Eye (tissue), 1 donor: ENCODE measurements at places on chromosomes 4 and X.

- DNase-seq = peak; percentile 1
Observed at GRCh38 chrX:31929366-31929765, 857.5 kb upstream of the FTHL17 start.

GRCh38 chr4:152929888-152930287, 6.2 kb upstream of the FHDC1 start:
- DNase-seq = no peak

GRCh38 chr4:98512918-98513317, 145.5 kb downstream of the TSPAN5 start:
- no peak for DNase-seq

DNA sequence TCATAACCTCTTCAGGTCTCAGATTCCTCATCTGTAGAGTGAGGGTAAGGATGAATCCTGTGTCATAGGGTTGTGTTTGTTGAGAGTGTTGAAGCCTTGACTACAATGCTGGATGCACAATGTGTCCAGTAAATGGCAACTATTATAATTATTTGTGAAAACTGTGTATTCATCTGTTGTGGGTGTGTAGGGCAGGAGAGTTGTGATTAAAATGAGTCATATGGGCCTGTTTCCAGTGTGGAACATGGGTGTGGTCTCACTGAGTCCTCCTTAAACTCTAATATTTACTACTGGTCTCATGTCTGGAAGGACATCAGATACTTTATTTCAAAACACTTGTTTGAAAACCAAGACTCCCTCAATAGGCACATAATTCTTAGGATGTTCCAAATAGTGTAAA, 208.5 kb upstream of the CASK start:
- DNase-seq = no peak

GRCh38 chrX:37488323-37488722, 83.1 kb upstream of the LANCL3 start:
- DNase-seq = no peak

DNA sequence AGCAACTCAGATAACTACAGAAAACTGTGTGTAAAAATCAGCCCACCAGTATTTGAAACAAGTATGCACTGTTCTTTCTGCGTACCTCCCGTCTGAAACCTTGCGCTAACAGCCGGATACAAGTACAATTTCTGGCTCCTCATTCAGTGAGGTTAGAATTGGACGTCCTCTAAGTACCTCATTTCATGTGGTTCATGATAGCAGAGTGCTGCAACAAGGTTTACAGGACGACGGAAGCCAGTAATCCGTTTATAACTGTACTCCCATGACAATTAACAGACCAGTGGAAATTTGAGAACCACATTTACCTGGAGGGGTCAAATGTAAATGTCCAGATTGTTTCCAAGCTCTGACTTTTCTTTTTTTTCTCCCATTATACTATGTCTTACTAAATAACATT, 52.9 kb upstream of the TENM3 start:
- DNase-seq = no peak

GRCh38 chr4:139658185-139658584, 7.4 kb upstream of the MGST2 start:
- no peak for DNase-seq

DNA sequence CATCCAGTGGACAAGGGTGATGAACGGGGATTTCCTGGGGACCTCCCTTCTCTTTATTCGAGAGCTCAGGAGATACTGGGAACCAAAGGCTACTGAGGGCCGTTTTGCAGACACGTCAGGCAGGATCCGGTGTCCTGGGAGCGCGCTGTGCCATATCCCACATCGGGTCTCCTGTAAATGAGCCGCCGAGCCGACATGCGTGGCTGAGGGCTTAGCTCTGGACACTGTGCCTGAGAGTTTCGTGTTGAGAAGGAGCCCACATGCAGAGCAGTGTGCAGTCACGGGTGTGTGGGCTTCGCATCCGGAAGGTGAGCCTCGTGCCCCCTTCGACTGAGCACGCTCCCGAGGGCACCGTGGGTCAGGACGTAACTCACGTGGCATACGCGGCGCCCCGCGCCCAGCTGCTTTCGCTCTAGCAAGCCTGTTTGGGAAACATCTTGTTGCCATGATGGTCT, 28.5 kb upstream of the HGFAC start:
- no peak for DNase-seq

DNA sequence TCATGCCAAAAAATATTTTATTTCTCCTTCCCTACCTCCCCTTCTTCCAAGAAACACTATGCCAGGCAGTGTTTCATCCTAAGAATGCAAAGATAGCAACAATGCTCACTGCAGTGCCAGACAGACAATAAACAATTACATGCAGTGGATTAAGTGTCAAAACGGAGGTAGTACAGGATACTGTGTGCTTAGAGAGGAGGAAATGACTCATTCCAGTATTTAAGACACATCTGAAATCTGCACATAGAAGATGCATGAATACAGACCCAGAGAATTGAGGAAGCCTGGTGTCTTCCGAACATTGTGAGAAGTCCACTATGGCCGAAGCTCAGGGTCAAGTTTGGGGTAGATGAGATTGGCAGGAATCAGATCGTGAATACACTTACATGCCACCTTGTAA, 326.4 kb downstream of the PPP3CA start:
- no peak for DNase-seq

GRCh38 chr4:98374643-98375042, 113.5 kb downstream of the RAP1GDS1 start:
- no peak for DNase-seq

GRCh38 chrX:46611658-46612362, 38.2 kb downstream of the CHST7 start:
- DNase-seq = no peak

GRCh38 chrX:132909643-132910042, 48.8 kb downstream of the HS6ST2 start:
- DNase-seq = peak; percentile 11

GRCh38 chr4:101140228-101140627, 207.1 kb downstream of the PPP3CA start:
- no peak for DNase-seq

DNA sequence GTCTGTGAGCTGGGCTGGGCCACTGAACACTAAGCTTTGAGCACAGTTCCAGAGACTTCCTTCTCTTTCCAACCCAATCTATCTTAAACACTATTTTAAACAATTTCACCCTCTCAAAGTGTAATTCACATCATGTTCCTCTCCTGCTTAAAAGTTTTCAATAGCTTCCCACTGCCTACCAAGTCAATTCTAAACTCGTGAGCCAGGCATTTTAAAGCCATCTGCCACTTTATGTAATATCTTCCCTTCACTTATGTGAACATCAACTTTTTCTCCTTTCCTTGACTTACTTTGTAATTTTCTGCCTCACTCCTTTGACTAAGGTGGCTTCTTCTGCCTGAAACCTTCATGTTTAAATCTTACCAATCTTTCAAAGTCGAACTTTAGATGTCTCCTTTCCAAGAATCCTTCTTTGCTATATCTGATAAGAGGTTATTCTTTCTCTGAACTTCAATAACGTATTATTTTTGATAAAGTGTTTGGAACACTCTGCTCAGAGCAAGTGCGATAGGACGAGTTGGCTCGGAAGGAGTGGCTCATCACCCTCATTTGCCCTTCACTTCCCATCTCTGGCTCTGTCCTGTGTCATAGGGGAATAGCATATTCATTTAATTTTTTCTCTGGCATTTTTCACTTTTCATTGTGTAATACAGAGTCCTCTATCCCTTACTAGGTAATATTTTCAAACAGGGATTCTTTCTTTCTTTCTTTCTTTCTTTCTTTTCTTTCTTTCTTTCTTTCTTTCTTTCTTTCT, 13.0 kb upstream of the SPARCL1 start:
- DNase-seq = no peak

DNA sequence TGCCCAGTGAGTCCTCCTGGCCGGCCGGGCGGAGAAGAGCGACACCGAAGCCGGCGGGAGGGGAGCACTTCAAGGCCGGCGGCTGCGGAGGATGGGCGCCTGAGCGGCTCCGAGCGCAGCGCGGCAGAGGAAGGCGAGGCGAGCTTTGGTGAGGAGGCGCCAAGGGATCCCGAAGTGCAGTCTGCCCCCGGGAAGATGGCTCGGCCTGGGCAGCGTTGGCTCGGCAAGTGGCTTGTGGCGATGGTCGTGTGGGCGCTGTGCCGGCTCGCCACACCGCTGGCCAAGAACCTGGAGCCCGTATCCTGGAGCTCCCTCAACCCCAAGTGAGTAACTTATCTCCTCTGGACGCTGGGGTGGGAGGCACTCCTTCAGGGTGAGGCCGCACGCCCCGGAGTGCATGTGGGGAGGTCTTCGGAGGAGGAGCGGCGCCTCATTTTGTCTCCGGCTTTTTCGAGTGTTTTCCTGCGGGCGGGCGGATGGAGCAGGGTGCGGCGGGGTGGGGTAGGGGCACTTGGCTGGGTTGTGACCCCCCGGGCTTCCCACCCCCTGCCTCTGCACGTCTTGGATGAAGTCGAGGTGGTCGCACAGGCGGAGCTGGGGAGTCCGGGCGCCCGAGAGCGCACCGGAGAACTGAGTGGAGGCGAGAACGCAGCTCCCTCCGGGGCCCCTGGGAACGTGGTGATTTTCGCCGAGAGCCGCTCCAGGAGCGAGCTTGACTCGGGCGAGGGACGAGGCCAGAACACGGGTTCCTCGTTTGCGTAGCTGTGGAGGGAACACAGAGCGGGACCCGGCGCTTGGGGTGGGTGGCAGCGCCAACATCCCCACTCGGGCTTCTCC, 979 bp downstream of the EFNB1 start:
- DNase-seq = peak; percentile 53

DNA sequence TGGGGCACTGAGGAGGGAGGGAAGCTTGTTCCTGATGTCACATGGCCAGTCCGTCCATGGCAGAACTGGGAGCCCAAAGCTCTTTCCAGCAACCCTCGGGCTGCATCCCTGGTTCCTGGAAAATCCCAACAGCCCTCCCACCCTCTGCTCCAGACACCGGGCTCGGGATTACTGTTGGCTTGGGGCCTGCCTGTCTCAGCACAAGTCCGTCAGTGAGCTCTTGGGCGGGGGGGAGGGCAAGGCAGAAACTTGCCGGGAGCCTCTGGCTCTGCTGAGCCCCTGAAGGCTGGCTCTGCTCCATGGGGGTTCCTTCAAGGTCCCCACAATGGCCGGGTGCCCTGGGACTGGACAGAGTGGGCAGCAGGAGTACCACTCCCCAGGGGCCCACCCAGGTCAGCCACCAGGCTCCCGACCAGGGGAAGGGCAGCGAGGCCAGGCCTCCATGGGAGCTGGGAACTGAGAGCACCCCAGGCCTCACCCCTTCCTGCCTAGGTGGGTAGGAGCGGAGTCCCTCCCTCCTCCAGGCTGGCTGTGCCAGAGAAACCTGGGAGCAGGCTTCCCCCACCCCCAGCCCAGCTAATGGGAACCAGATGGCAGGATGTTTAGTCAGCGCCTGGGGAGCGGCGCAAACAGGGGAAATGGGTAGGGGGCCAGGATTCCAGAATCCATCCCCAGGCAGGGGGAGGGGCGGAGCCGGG, 6.4 kb upstream of the HAUS7 start:
- DNase-seq = peak; percentile 66

DNA sequence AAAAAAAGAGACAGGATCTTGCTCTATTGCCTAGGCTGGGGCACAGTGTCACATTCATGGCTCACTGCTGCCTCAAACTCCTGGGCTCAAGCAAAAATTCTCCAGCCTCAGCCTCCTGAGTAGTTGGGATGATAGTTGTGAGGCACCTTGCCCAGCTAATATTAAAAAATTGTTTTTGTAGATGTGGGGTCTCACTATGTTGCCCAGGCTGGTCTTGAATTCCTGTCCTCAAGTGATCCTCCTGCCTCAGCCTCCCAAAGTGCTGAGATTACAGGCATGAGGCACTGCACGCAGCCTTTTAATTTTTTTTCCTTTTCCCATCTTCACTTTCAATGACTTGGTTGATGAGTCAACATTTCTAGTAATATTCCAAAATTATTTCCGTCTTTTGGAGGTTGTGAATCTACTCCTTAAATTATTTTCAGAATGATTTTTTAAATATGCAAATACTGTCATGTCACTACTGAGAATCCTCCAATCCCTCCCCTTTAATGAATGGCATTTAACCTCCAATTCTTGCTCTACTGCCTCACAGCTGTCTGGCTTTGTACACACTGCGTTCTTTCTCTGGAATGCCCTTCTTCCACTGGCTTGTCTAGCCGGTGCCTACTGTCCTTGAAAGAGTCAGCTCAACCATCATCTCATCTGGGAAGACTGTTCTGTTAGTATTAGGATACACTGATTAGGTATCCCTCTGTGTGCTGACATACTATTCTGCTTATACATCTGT, 27.5 kb upstream of the DCTD start:
- no peak for DNase-seq

DNA sequence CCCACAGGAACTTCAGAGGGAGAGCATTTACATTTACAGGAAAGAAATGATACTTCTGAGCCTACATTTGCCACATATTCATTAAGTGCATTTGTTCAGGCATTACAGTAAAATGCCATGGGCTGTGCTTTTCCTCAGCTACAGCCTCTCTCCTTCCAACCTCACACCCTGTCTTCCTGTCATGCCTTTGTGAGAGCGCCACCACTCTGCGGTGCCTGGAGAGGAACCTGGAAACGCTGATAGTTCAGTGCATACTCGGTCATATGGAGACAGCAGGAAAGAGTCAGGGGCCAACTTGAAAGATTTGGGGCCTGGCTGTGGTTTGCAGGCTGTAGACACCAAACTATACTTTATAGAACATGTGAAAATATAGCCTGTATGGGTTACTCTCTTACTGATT, 40.5 kb downstream of the NFKB1 start:
- DNase-seq = no peak

- no peak for DNase-seq
Observed at GRCh38 chr4:136740326-136740725, 792.0 kb downstream of the PCDH18 start.

DNA sequence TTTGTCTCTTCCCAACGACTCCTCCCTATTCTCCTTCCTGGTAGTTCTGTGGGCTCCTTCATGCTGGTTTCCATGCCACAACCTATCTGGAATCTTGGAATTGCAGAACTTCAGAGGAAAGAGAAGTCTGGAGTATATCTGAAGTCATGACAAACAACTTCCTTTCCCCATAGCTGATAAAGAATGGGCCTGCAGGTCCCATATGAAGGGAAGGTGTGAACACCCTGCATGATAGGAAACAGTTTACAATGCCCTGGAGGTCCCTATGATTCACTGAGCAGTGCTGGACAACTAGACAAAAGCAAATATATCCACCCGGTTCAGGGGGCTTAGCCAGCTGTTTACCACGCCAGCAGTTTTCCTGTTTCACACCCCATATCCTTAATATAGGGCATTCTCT, 19.4 kb downstream of the FAM9C start:
- no peak for DNase-seq

DNA sequence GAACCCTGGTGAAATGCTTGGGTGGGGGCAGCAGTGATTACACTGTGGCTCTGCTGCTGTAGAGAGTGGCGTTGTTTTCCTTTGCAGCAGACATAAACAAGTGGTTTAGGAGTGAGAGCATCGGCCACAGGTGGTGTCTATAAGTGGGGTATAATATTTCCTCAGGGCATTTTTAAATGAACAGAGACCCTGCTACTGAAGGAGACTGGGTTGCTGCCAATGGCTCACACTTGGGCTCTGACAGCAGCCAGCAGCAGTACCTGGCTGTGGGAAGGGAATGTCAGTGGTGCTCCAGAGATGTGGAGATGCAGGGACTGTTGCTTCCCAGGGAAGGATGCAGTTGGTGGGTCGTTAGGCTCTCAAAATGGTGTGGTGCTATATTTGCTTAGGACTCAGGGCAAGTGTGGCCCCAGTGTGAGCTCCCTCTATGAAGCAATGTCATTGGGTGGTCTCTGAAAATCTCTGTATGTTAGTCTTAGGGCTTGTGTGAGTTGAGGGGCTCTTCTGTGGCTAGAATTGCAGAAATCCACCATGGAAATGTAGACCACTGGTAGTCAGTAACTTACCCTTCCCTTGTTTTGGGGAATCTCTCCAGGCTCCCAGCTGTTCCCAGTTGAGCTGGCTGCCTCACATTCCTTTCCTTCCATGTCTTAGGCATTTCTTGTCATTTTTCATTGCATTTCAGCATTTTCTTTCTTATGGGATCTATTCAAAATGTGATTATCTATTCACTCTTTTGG, 1023.0 kb upstream of the GRID2 start:
- no peak for DNase-seq
